Mucosa of descending colon (tissue), 3 donors: ENCODE measurements at places on chromosomes 3 and 15. TPM values are rescaled to one million over a fixed set of nuclear protein-coding genes. Genes with fewer than 3 reads are reported as not detected.

Gene FBXW12
- total RNA-seq: not detected

Gene C3orf20
- total RNA-seq: not detected

Gene SPATA12
- total RNA-seq: not detected

Gene ACOX2
- total RNA-seq: 34.8 TPM
